ENCODE measurements at places on chromosomes 4 and X. TPM values are rescaled to one million over a fixed set of nuclear protein-coding genes. Genes with fewer than 3 reads are reported as not detected.

GRCh38 chr4:186201535-186202230, 10.3 kb downstream of the CYP4V2 start:
- no peak for DNase-seq

- no peak for DNase-seq
Measured at GRCh38 chr4:153780221-153780620, 8.7 kb downstream of the SFRP2 start.

- DNase-seq: no peak
Measured at GRCh38 chr4:48780865-48781214, 761 bp upstream of the FRYL start.

- no peak for DNase-seq
Measured at GRCh38 chr4:128333309-128334018, 45.9 kb upstream of the PGRMC2 start.

DNA sequence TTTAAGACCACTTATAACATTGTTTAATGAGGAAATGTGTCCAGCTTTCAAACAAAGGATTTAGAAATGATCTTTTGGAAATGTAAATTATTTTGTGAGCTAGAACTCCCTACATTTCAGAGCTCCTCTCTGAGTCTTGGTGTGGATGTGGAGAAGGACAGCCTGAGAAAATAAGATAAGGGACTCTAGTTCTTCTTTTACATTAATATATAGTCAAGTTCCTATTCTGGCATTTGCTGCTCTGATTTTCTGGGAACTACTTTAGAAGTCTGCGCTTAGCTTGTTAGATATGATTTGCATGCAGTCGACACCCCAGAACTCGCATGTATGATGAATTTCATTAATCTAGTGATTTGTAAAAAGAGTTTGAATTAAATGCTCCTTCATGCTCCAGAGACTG, 45.5 kb downstream of the TSPAN7 start:
- no peak for DNase-seq

DNA sequence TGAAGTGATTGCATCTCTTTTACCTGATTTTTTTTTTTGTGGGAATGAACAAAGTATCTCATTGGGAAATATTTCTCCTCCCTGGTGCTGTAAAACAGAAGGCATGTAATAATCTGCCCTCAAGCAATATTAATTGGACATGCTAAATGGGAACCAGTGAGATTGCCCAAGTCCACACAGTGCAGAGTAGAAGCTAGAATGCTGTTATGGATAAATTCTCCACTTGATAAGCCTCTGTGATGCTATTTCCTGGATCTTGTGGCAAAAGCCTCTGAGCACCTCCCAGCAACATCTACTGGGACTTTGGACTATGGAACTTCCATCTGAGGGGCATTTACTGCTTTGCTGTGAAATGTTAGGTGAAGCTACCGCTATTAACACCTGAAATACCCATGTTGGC, 46.9 kb upstream of the YTHDC1 start:
- DNase-seq: no peak

Gene HTN1
- total RNA-seq: not detected

Gene CLTRN
- total RNA-seq: 0.38 TPM

Gene TSPAN6
- 12.6 TPM for total RNA-seq
